Thyroid gland (tissue), 4 donors: ENCODE measurements at places on chromosomes 16 and 17. TPM values are rescaled to one million over a fixed set of nuclear protein-coding genes. Genes with fewer than 3 reads are reported as not detected.

Gene VPS9D1
- total RNA-seq, result 8.1 TPM

Gene ADGRG1
- 120 TPM for total RNA-seq

- H3K27me3 ChIP-seq, result no peaks in the 10 kb centered on the region
- no peaks in the 10 kb centered on the region for H3K36me3 ChIP-seq
- no peak for DNase-seq
- H3K4me1 ChIP-seq, result no peaks in the 10 kb centered on the region
- no peak overlapping the region for H3K27ac ChIP-seq
- H3K4me3 ChIP-seq, result no peak overlapping the region
These were observed 247.8 kb downstream of the ENGASE start for GRCh38 chr17:79322211-79323123.

DNA sequence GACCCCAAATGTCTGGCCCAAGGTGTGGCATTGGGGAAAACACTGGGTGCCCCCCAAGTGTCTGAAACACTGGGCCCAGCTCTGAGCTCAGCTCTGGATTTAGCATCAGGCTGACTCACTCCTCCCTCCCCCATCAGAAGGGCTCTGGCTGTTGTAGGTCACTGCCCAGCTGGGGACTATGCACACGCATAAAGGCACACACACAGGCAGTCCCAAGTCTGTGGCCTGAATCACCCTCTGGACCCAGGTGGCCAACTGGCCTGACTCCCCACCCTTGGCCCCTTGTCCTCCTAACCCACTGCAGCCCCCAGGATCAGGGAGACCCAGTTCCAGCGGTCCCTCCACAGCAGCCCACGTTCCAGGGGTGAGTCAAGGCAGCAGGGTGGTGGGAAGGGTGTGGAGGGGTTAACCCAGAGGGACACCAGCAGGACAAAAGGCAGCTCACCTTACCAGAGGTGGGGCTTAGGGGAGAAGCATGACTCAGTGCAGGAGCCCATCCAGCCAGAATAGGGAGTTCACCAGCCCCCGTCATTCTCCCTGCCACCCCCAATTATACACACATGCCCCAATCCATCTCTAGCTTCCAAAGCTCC lies 47.0 kb downstream of the MYO18A start:
- no peaks in the 10 kb centered on the region for H3K36me3 ChIP-seq
- no peak overlapping the region for H3K27ac ChIP-seq

DNA sequence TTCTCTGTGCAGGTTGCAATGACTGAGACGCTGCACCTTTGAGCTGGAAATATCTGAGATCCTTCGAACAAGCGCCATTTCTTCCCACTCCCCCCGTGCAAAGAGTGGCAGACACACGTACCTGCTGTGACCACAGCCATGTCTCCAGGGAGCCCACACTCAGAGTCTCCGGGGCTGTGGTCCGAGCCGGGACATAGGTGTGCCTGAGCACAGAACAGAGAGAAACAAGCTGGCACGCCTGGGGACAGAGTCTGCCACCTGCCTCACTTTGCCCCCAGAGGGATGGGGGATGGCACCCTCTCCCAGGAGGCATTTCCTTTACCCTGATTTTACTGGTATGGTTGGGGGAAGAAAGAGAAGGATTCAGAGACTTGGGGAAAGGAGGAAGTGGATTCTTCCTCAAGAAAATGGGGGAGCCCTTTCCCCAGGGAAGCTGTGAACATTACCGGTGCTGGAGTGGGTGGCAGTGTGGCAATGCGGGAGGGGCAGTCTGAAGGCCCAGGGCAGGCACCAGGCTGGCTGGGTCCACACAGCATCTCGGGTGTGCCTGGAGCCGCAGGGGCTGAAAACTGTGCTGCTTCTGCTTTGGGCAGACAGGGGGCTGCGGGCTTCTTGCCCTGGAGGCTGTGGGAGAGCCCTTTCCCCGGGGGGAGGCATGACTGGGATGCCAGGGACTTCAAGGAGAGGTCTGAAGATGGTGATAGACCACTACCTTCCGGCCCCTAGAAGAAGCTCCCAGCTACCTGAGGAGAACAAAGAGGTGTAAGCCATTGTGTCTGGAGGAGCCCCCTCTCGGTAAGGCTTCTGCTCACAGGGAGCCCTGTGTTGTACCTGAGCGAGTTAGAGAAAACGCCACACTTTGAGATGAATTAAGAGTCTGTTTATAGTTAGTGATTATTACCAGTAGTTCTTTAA lies 6.6 kb upstream of the PIK3R6 start:
- H3K27me3 ChIP-seq, result no peaks in the 10 kb centered on the region
- H3K27ac ChIP-seq, result no peak overlapping the region
- DNase-seq, result no peak
- no peaks in the 10 kb centered on the region for H3K36me3 ChIP-seq

Gene CDRT15
- not detected for total RNA-seq

Gene CIITA
- total RNA-seq, result 14.3 TPM

DNA sequence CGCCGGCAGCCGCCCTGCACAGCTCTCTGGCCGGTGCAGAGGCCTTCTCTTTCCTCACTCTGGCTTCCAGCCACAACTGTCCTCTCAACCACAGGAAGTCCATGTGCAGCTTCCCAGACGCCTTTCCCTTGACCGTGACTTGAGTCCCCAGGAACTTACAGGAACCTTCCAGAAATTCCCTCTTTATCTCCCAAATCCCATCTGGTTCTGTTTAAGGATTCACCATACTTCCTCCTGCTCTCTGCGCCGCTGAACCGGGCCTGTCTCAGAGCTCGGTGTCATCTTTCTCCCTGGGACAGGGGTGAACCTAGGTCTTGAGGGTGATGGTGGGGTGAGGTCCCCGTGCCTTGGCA lies 65.2 kb upstream of the ZNF469 start:
- H3K4me1 ChIP-seq, result no peaks in the 10 kb centered on the region
- H3K27ac ChIP-seq, result no peak overlapping the region
- no peaks in the 10 kb centered on the region for H3K36me3 ChIP-seq
- no peaks in the 10 kb centered on the region for H3K27me3 ChIP-seq

GRCh38 chr16:68086336-68086841 lies 1.2 kb downstream of the NFATC3 start:
- DNase-seq, result no peak
- H3K4me1 ChIP-seq, result peaks cover 59% of the 10 kb centered on the region
- H3K36me3 ChIP-seq, result no peaks in the 10 kb centered on the region
- H3K27ac ChIP-seq, result peak overlapping the region; percentile 73
- no peaks in the 10 kb centered on the region for H3K27me3 ChIP-seq

DNA sequence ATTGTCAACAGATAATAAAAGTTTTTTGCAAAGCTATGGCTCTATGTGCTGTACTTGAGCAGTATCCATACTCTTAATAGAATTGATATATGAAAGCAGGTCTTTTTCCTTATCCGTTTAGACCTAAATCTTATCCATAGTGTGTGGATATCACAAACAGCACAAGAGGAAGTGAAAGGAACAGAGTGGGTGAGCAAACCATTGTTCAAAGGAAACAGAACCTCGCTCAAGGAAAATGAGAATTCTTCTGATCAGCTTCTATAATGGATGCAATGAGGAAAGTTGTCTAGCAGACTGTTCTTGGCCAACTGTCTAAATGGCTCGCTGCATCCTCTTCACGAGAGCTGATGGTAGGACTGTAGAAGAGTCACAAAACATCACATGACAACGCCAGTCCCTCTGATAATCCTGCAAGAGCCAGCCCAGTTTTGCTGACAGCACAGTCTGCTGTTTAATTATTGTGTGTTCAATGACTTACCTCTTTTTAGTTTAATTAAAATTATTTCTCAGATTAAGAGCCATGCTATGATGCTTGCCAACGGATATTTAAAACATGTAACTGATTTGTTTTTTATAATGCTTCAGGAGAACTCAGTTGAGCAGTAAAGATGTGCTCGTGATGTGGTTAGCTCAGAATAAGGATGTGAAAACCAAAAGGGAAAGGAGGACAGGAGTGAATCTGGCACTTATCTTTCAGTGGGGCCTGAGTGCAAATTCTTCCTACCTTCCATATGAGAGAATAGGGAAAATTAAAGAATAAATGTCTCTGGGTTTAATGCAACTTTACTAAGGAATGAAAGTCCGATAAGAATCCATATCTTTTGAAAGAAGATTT lies 38.5 kb downstream of the WWOX start:
- H3K36me3 ChIP-seq, result no peaks in the 10 kb centered on the region
- no peaks in the 10 kb centered on the region for H3K27me3 ChIP-seq
- DNase-seq, result no peak
- H3K4me3 ChIP-seq, result no peak overlapping the region

DNA sequence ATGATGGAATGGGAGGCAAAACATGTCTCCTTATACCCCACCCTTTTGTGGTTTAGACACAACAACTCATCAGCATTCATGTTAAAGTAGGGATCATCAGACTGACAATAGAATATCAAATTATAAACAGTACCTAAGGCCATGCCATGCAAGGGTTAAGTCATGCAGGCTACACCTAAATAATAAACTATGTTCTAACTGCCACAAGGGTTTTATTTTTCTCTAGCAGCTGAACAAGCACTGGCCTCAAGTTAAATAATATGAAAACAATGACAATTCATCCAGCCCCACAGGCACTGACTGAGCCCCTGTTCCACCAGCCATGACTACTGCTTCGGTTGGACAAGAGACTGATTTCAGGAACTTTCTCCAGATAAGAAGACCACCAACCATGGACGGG lies 164.5 kb upstream of the PIRT start:
- no peak overlapping the region for H3K27ac ChIP-seq
- no peaks in the 10 kb centered on the region for H3K4me1 ChIP-seq
- H3K4me3 ChIP-seq, result no peak overlapping the region
- H3K36me3 ChIP-seq, result no peaks in the 10 kb centered on the region
- DNase-seq, result no peak

Gene KCNJ16
- total RNA-seq, result 296 TPM

Gene EPX
- total RNA-seq, result not detected

DNA sequence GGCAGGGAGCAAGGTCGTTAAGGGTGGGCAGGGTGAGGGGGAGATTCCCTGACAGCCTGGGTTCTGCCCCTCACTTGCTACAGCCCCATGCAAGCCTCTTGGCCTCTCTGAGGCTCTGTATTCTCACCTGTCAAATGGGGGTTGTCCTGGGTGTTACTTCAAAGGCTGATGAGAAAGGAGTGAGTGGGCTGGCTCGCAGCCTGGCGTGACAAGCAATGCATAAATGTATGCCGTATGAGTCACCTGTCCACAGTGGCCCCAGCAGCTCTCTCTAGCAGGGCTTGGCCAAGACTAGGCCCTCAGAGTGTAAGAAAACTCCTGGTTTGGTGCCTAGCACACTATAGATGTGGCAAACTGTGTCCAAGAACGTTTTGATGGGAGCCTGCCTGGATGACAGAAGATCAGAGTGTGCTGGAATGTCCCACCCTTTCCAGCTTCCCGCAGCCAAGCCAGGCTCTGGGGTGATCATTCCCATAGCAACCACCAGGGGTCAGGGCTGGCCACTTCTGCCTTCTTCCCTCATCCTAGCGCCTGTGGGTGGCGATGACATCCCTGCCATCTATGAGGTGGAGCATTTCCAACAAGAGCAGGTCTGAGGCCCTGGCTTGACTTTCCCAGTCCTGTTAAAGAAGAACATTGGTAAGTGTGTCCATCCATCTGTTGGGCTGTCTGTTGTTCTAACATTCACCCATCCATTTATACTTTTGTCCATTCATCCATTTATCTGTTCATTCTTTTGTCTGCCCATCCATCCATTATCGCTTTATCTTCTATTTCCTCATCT lies 37.2 kb upstream of the ADGRG1 start:
- no peak overlapping the region for H3K27ac ChIP-seq
- peak; percentile 81 for DNase-seq
- no peaks in the 10 kb centered on the region for H3K27me3 ChIP-seq
- H3K4me1 ChIP-seq, result no peaks in the 10 kb centered on the region
- no peaks in the 10 kb centered on the region for H3K36me3 ChIP-seq

DNA sequence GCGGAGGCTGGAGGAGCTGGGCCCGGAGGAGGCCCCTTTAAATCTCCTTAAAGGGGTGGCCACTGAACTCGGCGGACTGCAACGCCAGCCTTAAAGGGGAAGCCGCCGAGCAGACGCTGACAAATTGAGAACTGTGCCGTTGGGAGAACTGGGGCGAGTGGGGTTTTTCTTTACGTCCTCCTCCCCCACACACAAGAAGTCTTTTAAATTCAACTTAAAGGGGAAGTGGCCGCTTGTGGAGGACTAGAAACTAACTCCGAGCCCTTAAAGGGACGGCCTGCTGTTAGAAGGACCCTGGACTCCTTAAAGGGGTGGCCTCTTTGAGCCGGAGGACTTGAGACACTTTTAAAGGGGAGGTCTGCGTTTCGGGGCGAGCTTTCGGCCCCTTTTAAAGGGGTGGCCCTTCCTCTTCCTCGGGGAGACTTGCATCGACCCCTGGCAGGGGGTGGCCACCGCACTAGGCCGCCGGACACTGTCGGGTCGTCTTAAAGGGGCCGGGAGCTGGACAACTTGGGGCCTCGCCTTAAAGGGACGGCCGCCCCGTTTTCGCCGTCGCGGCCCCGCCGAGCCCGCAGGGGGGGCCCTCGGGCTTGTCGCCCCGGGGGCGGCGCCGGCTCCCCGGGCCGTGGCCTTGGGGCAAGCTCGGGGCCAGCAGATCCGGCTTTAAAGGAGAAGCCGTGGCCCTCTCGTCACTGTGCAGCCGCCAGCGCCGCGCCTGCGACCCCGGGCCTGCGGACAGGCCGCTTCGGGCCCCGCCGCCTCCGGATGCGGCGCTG lies 688 bp downstream of the FBRS start:
- H3K4me3 ChIP-seq, result peak overlapping the region; percentile 76
- H3K36me3 ChIP-seq, result peaks cover 42% of the 10 kb centered on the region
- H3K27ac ChIP-seq, result peak overlapping the region; percentile 95
- no peaks in the 10 kb centered on the region for H3K27me3 ChIP-seq
- peaks cover 26% of the 10 kb centered on the region for H3K4me1 ChIP-seq

DNA sequence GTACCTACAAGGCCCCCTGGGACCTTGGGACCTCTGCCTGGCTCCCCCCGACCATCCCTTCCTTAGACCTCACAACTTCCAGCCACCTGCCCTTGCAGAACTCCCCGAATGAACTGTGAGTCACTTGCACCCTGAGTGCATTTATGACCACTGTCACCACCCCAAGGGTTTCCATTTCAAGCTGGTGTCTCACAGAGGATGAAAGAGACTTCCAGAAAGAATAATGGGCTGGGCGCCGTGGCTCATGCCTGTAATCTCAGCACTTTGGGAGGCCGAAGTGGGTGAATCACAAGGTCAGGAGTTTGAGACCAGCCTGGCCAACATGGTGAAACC lies 124.5 kb upstream of the CIBAR2 start:
- H3K36me3 ChIP-seq, result no peaks in the 10 kb centered on the region
- H3K27me3 ChIP-seq, result no peaks in the 10 kb centered on the region
- H3K27ac ChIP-seq, result no peak overlapping the region
- no peak for DNase-seq
- H3K4me1 ChIP-seq, result peaks cover 14% of the 10 kb centered on the region

DNA sequence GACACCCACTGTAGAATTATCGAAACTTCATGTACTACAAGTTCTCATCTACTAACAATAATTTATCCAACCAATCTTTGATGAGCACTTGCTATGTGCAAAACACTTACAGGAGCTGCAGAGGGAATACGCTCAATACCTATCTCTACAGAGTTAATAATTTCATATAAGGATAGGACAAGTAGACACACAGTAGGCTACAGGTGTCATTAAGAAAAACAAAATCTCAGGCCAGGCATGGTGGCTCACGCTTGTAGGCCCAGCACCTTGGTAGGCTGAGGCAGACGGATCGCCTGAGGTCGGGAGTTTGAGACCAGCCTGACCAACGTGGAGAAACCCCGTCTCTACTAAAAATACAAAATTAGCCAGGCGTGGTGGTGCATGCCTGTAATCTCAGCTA lies 91.3 kb upstream of the PLEKHM1 start:
- no peak for DNase-seq
- H3K36me3 ChIP-seq, result no peaks in the 10 kb centered on the region

Gene MMP25
- 1.6 TPM for total RNA-seq

GRCh38 chr17:68733241-68734176 lies 132.3 kb upstream of the FAM20A start:
- H3K4me3 ChIP-seq, result no peak overlapping the region
- no peaks in the 10 kb centered on the region for H3K27me3 ChIP-seq
- H3K27ac ChIP-seq, result peak overlapping the region; percentile 81
- peaks cover 66% of the 10 kb centered on the region for H3K4me1 ChIP-seq
